ENCODE measurements at places on chromosomes 12 and 14.
A peak's percentile ranks its signal among the peaks of the same experiment; 100 is the strongest.

GRCh38 chr14:62030387-62030786 is 268.2 kb downstream of the SNAPC1 start:
- DNase-seq = no peak

- no peak for DNase-seq
Measured at GRCh38 chr12:18807714-18808113, 69.8 kb downstream of the CAPZA3 start.

DNA sequence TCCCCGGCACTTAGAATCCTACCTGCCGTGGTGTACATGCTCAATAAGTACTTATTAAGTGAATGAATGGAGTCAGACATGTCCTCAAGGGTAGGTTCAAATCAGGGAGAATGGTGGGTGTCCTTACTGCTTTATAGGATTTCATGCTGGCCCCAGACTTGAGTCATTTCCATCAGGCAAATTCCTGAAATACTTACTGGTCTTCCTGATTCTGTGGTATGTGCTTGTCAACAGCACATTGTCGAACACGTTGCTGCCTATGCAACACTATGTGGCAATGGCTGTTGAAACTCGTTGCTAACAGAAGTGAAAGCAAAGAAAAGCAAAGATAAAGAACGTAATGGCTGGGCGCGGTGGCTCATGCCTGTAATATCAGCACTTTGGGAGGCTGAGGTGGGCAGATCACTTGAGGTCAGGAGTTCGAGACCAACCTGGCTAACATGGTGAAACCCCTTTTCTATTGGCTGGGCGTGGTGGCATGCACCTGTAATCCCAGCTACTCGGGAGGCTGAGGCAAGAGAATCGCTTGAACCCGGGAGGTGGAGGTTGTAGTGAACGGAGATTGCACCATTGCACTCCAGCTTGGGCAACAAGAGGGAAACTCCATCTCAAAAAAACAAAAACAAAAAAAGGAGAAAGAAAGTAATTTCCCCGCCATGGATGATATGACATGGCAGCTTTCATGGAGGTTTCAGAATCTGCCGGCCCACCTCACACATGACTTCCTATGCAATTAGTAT is 214.9 kb downstream of the ZFP36L1 start:
- peak; percentile 82 for DNase-seq

GRCh38 chr14:67192366-67192765 is 3.1 kb downstream of the GARIN2 start:
- no peak for DNase-seq

GRCh38 chr12:98416845-98417244 is 98.5 kb upstream of the TMPO start:
- no peak for DNase-seq

DNA sequence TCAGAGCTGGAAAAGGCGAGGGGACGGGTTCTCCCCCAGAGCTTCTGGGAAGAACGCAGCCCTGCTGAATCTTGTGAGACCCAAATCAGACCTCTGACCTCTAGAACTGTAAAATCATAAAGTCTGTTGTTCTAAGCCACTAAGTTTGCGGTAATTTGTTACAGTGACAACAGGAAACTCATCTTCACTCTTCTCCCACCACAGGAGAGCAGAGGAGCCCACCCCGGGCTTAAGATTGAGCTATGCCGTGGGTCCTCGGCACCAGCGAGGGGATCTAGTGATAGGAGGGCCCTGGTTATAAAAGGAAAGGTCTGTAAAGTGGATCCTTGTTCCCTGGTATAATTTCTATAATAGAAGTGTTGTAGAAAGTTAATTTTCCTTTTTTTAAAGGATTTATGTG is 7.6 kb downstream of the MLXIP start:
- no peak for DNase-seq
